H9 (cell line): ENCODE measurements at places on chromosomes 11 and 22. TPM values are rescaled to one million over a fixed set of nuclear protein-coding genes. Genes with fewer than 3 reads are reported as not detected.
A peak's percentile ranks its signal among the peaks of the same experiment; 100 is the strongest.

The ART1 gene
- not detected in 2 replicates for total RNA-seq

The FAM227A gene
- total RNA-seq, result 3.6 and 4.2 TPM in 2 replicates

The SELENOH gene
- 251 and 271 TPM in 2 replicates for total RNA-seq

The ANO5 gene
- 3.4 and 3.7 TPM in 2 replicates for total RNA-seq

The OR5P2 gene
- not detected in 2 replicates for total RNA-seq

The HBG1 gene
- not detected in 2 replicates for total RNA-seq

The ABCC8 gene
- total RNA-seq, result 2.4 and 3.2 TPM in 2 replicates

The C11orf16 gene
- total RNA-seq, result 0.15 TPM in 1 of 2 replicates, not detected in the other

The RIMBP3C gene
- total RNA-seq, result 0.22 and 0.44 TPM in 2 replicates

The SAA1 gene
- total RNA-seq, result not detected in 2 replicates

- peak; percentile 31 for DNase-seq
These were observed 1456.5 kb downstream of the TBC1D22A start for GRCh38 chr22:48218889-48219420.

GRCh38 chr11:57458060-57458409, 2.3 kb upstream of the RTN4RL2 start:
- peak; percentile 70 for DNase-seq

GRCh38 chr11:114395736-114396135, 4.6 kb downstream of the C11orf71 start:
- DNase-seq, result peak; percentile 67

- no peak for DNase-seq
These were observed 121.6 kb downstream of the KIRREL3 start for GRCh38 chr11:126878913-126879482.

DNA sequence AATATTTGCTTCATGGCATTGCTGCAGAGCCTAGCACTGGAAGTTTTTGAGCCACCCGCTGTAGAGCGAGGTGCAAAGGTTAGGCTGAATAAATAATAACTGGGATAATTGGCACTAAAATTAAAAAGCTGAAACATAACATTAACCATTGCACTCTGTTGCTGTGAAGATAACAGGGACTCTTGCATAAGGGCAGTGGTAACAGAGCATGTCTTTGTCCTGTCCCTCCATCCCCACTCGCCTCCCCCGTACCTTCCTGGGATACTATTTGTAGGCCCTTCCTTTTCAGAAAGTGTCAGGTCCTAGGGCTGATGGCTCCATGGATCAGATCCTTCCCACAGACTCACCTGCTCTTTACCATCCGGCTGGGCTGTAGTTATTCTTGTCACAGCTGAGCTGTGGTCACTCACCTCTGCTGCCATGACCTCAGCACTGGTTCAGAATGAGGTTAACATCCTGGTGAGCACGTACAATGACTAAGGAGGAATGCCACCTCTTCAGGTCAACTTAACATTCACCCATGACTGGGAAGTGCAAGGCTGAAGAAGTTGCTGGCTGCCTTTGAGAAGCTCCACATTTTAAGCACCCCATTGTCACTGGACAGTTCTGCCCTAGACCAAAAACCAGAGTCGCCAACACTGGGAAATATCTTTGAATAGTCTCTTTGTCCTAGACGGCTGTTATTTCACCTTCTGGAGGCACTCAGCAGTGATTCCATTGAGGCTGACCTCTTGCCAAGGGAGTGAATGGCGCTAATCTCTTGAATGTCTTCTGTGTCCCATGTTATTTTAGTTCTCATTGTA, 103.2 kb upstream of the KIRREL3 start:
- DNase-seq, result no peak

- DNase-seq, result no peak
These were observed 269.2 kb upstream of the SYN3 start for GRCh38 chr22:33327348-33327860.

GRCh38 chr22:44438481-44439131, 59.4 kb downstream of the RTL6 start:
- no peak for DNase-seq

DNA sequence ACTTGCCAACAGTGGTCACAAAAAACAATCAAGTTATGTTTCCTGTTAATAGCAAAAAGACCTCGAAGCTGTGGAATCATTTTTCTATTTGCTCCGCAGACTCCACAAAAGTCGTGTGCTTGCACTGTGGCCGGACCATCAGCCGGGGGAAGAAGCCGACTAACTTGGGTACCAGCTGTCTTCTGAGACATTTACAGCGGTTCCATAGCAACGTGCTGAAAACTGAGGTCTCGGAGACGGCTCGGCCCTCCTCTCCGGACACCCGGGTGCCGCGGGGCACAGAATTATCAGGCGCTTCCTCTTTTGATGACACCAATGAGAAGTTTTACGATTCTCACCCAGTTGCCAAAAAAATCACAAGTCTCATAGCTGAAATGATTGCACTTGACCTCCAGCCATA, 31.6 kb downstream of the ZBED4 start:
- DNase-seq, result no peak

- DNase-seq, result no peak
These were observed 55.4 kb downstream of the PLEKHA7 start for GRCh38 chr11:16958833-16959232.

- no peak for DNase-seq
These were observed 100.8 kb upstream of the MTMR2 start for GRCh38 chr11:96024666-96025065.

- no peak for DNase-seq
These were observed 10.8 kb downstream of the RPS6KA4 start for GRCh38 chr11:64369440-64370421.

DNA sequence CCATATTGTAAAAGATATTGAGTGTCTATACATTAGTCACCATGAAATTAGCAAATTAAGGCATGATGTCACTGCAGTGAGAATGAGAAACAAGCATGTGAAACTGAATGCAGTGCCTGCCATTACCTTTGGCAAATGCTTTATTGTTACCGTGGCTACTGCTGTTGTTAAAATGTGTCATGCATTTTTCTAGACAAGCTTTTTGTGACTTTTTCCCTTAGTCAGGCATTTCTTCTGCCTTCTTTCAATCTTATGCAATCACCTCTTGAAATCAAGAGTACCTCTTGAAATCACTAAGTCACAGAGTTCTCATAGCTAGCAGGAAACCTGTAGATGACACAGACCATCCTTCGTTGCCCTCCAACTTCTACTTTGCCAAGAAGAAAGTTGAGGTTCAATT, 461.7 kb upstream of the TENM4 start:
- no peak for DNase-seq

- DNase-seq, result no peak
These were observed 53.6 kb downstream of the FZD4 start for GRCh38 chr11:86901599-86901998.

DNA sequence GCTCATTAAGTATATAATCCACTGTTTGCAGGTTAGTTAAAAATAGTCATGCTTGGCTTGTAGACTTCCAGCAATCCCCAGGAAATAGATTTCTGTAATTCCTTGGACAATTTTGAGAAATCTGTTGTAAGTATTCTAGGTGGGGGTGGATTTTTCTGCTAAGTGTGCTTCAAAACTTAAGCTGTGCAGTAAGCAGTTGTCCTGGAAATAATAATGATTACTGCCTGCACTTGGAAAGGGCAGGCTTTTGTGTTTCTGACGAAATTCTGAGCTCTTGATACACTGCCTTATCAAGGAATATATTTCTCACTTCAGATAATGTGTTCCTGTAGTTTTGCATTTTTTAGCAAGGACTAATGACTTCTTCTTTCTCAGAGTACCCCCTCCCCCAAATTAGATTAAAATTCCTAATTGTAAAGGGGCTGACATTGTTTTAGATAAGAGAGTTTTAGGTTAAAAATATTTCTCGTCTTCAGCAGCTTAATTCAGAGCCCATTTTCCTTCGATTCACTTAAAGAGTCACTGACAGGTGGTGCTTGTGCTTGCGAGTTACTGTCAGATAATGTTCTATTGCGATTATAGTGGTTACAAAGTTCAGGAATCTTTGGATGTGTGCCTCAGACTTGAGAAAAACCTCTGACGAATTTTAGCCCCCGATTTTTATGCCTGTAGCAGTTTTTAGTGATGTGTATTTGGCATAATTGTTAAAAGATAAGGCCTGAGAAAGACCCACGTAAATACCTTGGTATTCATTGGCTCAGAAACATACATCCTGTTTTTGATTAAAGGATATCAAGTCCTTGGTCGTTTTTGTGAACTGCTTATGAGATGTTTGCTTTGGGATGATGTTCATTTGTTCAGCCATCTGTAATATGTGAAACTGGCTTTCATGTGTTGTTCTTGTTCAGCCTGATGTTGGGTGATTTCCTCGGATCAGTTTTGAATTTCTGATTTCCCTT, 120.5 kb downstream of the HIPK3 start:
- no peak for DNase-seq
